ENCODE measurements at places on chromosomes 11 and 22.

- DNase-seq: no peak
These were observed 70.3 kb downstream of the TRIM29 start for GRCh38 chr11:120067438-120068113.

DNA sequence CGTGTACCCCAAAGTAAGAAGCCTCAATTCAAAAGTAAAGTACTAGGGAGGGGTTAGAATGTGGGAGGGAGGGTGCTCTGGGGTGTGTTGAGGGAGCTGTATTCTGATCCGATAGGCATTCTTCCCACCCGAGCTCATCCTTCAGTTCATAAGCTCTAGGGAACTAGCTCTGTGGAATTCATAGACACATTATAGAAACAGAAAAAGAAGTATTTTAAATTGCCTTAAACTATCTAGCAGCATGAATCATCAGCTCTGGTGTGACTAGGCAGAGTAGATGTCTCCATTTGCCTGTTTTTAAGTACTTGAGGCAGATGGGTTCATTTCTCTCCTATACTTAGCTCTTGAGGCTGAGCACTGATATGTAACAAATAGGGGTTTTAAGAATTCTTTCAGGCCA lies 7.3 kb upstream of the SGSM3 start:
- DNase-seq: no peak

DNA sequence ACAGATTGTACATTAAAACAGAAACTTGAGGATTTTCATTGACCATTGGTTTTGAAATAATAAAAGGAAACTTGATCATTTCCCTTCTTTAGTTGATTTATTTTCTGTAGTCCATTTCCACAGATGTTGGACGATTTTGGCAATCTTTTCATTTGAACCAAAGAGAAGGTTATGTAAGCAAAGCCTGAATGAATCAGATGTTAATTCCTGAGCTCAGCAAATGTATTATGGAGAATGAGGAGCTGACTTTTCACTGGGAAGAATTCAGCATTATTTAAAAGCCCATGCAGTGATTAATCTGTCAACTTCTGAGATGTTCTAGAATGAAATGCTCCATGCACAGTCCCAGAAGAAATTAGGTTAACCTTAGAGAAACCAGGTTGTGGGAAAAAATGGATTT lies 29.0 kb downstream of the ELMOD1 start:
- no peak for DNase-seq

GRCh38 chr11:113974741-113975470 lies at the start of gene HTR3A:
TSS of gene HTR3A (plus strand) at chr11:113975108. CDS start at chr11:113975326, 218 bp downstream.
- DNase-seq: no peak

GRCh38 chr11:86047275-86047991 lies 21.5 kb downstream of the PICALM start:
- peak; percentile 14 for DNase-seq

GRCh38 chr11:17010851-17011420 lies 3.3 kb downstream of the PLEKHA7 start:
- no peak for DNase-seq

DNA sequence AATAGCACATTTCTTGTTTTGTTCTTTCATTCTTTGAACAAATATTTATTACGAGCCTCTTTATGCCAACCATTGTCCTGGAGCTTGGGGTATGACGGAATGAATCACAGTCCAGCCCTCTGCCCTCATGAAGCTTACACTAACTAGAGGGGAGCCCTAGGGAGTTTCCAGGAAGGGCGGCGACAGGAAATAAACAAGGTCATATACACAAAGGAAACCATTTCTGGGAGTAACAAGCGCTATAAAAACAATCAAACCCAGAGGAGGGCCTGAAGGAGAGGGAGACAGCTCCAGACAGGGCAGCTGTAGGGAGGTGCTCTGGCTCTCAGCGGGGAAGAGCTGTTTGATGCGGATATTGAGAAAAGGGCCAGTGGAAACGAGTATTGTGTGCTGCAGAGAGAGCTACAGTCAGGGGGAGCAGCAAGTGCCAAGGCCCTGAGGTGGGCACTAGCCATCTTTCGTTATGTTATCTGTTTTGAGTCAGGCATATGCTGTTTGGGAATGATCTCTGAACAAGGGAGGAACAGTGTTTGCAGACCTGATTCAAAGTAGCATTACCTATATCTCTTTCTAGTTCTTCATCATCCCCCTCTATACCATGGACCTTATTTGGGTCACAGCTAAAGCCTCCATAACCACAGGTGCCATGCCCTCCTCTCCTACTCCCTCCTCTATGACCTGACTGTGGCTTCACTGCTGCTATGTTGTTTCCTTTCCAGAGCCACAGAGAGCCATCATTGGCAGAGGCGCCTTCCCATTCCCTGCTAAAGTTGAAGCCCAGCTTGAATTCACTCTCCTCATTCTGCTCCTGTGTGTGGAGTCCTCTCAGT lies 15.3 kb upstream of the ZBTB16 start:
- DNase-seq: no peak

DNA sequence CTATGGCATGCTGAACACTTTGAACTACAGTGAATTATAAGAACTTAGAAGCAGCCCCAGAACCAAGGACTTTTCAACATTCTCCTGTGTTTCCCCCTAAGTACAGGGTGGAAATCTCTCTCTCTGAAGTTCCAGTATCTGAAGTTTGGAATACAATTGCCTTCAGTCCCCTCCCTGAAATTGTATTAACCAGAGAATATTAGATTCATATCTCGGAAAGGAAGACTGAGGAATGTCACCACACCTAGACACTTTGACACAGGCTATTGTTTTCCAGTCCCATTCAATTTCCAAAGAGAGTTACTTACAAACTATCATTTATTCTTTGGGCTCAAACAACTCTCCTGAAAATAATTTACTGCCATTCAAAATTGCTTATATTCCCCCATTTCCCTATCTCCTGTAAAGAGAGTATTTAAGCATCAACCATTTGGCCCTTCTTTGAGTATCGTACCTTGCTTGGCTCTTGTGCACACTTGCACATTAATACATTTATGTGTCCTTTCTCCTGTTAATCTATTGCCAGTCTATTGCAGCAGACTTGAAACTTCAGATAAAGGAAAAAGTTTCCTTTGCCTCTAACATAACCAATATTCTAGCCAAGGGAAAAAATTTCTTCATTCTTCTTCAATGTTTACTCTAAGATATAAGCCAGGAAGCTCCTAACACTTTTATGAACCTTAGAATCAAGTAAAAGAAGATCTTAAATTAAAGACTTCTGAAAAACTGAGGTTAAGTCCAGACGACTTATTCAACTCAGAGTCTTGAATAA lies 402.4 kb upstream of the DDI1 start:
- no peak for DNase-seq
